ENCODE measurements at places on chromosomes 16 and 17. TPM values are rescaled to one million over a fixed set of nuclear protein-coding genes. Genes with fewer than 3 reads are reported as not detected.

DNA sequence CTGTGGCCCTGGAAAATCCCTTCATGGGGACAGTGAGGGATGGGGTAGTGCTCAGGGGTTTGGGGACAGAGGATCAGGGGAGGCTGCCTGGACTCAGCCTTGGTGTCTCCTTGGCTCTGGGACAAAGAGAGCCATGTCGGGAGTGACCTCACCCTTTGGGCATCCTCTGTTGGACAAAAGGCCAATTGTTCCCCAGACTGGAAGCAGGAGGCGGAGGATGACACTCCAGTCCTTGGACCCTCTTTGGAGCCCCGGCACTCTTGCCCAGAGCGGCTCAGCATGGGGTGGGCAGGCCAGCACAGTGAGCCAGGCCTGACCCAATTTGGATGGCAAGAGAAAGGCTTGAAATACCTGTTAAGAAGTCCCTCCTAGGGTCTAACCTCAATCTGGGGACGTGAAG is 39.4 kb upstream of the PHB1 start:
- DNase-seq: no peak

GRCh38 chr16:57413301-57413730 is 8.7 kb downstream of the CCL17 start:
- DNase-seq: no peak

DNA sequence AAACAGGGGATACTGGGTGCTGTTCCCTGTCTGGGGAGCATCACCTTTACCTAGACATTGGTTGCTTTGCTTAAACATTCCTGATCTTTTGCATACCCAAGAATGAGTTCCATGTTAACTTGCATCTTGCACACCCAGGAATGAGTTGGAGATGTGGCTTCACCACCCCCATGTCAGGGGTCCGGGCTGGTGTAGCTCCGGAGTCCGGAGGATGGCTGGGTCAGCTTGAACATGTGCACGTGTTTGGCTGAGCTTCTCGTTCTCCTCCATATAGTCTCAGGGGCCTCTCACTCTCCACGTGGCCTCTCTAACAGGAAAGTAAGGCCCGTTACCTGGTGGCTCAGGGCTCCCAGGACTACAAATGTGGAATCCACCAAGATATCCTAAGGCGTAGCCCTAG is 18.2 kb upstream of the AMZ2 start:
- DNase-seq: no peak

DNA sequence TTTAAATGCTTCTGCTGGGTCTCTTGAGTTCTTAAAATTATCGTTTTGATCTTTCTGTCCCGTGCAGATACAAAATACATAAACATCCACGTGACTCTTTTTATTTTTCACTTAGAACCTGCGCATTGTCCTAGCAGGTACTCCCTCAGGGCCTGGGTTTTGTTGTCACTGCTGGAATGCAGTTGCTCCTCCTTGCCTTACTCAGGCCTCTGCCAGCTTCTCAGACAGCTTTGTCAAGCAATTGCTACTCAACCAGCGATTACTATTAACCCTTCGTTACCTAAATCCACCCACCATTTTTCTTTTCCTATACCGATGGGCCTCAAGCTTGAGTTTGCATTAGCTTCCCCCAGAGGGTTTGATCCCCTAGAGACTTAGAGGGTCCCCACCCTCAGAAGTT is 405.9 kb upstream of the RBFOX1 start:
- no peak for DNase-seq

DNA sequence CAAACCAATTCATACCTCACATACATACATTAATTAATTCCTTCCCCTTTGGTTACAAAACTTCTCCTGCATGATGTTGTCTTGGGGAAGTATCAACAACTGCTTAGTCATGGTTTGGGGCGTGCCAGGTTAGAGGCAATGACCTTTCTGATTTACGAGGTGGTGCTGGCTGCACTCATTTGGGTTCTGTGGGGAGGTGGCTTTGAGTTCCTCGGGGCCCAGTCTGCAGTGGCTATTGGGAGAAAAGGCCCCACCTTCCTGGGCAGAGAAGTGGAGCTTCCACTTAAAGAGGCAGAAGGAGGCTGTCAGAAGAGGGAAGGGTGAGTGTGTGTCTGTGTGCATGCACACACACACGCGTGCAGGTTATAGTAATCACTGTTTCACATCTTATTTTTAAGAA is 10.2 kb upstream of the ETV4 start:
- DNase-seq: no peak

DNA sequence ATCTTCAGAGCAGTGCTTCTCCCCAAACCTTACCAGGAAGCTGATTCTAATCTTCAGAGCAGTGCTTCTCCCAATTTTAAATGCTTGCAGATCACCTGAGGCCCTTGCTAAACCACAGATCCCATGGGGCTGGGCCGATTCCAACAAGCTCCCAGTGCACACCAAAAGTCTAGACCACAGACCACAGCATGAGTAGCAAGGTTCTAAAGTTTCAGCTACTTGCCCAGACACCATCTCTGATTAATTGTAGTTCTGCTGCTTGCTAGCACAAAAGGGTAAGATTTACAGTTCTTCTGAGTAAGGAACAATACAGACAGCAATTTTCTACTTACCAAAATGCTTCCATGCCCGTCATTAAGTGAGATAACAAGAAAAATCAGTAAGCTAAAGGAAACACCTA is 12.2 kb downstream of the CLEC3A start:
- no peak for DNase-seq

DNA sequence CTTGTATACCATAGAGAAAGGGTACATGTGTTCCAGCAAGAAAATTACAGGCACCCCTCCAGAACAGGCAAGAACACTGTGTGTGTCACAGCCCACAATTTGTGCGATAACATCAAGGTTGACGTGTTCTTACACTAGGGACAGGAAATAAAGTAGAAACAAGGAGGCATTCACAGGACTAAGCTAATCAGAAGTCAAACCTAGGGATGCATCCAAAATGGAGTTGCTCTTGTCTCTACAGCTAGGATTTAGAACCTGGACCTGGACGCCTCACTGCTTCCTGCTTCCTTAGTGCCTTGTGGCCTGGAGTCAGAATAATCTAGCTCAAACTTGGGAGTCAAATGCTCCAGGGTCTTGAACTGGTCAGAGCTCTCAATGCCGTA is 41.3 kb downstream of the GINS3 start:
- no peak for DNase-seq

Gene CTNS
- 34.4 TPM for total RNA-seq

DNA sequence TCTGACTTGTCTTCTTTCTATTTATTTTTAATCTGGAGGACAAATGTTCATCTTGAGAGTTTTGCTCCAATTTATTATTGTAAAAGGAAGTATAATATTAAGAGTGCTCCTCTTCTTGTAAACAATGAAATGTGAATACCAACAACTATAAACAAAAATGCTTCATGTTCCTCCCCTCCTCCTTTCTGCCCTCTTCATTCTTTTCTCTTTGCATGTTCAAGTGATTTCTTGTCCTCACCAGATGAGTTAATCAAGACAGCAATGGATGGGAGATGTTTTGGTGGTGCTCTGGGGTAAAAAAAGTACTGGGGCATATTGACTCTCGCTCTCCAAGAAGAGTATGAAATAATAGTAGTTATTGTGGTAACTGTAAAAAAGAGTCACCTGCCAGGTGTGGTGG is 24.3 kb downstream of the ITGB3 start:
- no peak for DNase-seq

DNA sequence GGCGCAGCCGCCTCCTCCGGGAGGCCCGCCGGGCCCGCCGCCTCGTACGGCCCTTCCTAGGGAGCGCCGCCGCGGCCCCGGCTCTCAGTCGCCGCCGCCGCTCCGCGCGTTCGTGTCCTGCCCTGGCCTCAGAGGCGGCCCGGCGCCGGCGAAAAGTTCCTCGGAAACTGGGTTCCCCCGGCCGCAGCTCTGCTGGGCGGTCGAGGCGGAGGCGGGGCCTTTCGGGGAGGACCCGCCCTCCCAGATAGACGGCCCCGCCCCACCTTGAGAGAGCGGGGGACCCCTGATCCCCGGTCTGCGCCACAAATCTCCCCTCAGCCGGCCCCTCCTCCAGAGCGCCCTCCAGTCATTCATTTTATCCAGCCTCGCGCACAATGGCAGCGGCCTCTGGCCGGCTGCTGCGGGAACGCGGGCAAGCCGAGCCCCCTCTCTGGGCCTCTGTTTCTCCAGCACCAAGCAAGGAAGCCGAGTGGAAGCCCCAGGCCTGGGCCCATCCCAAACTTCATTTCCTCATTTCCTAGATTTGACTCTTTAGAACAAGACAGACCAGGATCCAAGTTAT is at the start of gene SREBF1:
TSS of gene SREBF1 (minus strand) at position 169 of the 562 bp plus-strand sequence. CDS start 169 bp downstream, outside the sequence.
- DNase-seq: peak; percentile 57

- DNase-seq: no peak
Observed at GRCh38 chr17:41860254-41860931, 4.8 kb downstream of the KLHL11 start.

Gene RFWD3
- total RNA-seq: 97.0 TPM

Gene CACNG3
- total RNA-seq: not detected

Gene PLEKHH3
- total RNA-seq: 0.63 TPM

DNA sequence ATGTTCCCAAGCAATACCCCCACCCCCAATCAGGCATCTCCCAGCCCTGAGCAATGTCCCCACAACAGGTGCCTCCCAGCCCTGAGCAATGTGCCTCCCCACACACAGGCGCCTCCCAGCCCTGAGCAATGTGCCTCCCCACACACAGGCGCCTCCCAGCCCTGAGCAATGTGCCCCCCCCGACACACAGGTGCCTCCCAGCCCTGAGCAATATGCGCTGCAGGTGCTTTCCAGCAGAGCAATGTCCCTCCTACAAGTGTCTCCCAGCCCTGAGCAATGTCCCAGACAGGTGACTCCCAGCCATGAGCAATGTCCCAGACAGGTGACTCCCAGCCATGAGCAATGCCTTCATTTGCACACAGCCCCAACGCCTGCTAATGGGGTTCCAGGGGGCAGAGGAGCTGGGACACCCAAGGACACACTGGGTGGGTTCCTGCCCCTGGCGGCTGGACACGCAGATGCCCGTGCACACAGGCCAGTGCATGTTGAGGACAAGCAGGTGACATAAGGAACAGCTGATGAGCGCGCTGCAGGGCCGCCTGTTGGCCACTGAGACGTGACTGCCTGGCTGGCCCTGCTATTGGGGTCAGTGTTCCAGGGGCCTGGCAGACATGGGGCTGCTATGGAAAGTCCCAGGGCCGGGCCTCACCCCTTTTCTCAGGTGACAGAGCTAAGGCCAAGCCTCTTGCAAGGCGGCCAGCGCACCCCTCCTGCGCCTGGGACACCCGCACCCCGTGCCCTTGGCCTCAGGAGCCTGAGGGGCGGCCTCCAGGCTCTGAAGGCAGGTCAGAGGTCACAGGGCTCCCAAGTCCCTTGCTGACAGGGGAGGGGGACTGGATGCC is 26.9 kb upstream of the PABPN1L start:
- DNase-seq: no peak

DNA sequence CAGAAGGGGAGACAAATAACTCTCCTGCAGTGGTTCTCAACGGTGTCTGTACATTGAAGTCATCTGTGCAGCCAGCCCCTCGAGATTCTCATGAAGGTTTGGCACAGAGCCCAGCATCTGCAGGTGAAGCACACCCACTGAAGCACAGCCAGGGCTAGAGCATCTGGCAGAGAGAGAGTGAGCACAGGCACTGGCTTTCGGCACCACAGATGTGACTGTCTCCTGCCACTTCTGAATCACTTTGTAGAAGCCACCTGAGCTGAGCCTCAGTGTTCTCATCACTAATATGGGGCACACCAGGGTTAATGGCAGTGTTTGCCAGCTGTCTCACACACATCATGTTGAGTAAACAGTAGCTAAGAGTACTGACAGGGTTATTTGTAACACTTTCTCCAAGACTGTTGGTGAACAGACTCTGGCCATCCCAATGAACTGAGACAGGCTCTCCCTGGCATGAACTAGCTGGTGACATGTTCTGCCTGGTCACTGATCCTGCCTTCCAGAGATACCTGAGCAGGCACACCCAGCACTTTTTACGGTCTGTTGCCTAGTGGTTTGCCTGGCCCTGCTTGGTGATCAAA is 10.9 kb downstream of the HSPB9 start:
- DNase-seq: no peak

DNA sequence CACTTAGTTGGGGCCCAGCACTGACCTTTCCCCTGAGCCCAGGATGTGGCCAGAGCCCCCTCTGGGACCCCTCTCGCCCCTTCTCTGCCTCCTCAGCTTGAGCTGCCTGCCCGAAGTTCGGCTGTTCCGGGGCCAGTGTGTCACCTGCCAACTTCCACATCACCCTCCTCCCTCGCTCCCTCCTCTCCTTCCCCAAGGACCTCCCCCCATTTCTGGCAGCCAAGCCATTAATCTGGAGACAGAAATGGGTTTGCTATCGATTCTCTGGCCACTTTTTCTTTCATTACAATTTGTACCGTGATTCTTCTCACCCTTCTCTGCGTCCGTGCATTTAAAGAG is 8.8 kb upstream of the ADAM11 start:
- DNase-seq: no peak

DNA sequence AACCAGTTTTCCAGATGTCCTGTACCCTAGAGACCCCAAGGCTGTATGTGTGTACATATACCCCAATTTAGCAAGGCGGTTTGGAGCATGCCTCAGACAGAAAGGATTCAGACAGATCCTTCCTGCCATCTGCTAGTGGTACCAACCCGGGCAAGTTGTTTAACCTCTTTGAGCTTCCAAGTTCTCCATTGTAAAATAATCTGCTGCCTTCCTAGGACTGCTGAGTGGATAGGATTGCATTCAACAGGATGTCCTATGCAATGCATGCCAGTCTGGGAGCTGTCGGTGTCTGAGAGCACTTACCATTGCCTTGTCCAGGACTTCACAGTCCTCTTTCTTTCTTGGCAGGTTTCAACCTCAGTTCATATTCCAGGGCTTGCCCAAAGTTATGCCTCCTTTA is 1.9 kb downstream of the CDH13 start:
- no peak for DNase-seq

Gene SKAP1
- 33.9 TPM for total RNA-seq

GRCh38 chr17:74994440-74994839 is 7.0 kb downstream of the CDR2L start:
- no peak for DNase-seq

DNA sequence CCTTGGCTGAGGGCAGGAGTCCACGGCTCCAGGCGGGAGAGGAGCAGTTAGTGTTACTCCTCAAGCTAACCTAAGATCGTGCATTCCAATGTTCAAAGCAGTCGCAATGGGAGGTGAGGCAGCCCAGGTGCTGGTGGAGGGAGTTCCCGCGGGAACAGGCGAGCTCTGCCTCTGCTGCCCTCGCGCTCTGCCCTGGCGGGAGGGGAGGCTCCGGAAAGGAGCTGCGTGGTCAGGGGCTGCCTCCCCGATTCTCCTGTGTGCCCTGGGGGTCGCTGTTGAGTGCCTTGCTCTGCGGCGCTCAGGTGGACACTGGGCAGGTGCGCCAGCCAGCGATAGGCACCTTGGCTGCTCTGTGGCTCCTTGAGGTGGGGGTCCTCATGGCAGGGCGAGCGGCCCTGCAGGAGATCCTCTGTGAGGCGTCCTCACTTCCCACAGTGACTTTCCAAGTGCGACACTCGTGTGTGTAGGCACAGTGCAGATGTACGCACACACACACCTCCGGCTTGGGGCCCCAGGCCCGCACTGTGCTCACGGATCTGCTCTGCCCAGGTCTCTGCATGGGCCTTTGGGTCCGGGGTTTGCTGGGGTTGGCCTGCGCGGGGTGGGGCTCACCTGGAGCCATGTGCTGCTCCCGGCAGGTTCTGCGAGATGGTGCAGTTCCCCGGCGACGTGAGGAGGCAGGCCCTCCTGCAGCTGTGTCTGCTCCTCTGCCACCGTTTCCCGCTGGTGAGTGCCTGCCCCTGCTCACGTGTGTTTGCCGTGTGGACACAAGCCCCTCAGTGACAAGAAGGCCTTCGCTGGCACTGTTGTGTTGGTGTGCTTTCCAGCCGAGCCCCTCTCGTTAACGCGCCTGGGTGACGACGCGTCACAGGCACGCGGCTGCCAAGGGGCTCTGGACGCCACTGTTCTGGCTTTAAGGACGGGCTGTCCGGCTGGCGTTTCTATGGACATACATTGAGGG is 97.9 kb upstream of the ZNF750 start:
- no peak for DNase-seq

Measured in activated T-cell treated with anti-CD3 and anti-CD28 coated beads, Interleukin-2, amount 50 U/mL, for 4 hours (primary cell).